Common myeloid progenitor, CD34-positive (primary cell): ENCODE measurements at places on chromosomes 2 and 18.
A peak's percentile ranks its signal among the peaks of the same experiment; 100 is the strongest.

GRCh38 chr18:5144629-5145028 lies 52.4 kb downstream of the AKAIN1 start:
- no peak for DNase-seq

DNA sequence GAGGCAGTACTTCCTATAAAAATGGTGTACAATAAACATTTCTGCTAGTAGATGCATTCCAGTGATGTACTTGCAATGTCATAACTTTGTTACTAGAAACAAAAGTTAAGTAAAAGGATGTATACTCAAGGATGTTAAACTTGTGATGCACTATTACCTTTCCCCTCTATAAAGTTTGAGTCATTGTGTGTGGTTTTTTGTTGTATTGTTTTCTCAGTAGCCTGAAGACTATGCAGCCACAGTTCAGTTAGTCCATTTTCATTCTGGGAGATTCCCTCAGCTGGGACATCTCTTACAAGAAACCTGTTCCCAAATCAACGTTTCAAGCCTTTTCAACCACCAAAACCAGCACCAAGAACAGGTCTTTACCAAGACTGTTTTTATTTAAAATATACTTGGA lies 5.6 kb downstream of the ATP5MC3 start:
- DNase-seq = no peak

- no peak for DNase-seq
Observed at GRCh38 chr2:23385748-23386338, 864 bp downstream of the KLHL29 start.

- DNase-seq = no peak
Observed at GRCh38 chr2:161606327-161606726, 17.9 kb upstream of the SLC4A10 start.

DNA sequence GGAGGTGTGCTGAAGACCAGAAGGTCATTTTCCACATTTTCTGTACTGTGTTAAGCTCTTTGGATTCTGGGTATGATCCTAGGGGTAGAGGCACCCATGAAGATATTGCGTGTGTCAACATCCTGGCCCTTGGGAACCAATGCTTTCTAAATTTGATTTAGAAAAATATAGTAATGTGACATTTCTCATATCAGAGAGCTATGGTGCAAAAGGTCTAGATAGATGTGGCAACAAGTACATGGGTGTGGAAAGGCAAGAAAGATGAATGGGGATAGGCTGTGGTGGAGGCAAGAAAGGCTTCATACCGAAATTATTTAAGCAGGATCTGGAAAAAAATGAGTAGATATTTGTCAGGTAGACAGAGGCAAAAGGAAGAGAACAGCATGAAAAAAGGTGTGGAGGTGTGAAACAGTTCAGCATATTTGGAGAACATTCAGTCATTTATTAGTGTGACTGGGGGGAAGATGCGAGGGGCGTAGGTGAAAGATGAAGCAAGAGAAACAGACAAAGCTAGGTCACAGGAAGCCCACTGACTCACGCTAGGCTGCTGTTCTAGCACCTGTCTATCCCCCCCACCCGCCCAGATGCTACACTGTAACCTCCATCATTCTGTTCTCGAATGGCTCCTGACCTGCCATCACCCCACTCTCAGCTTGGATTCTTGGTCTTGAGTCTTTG lies 11.7 kb downstream of the DOK1 start:
- DNase-seq = no peak

GRCh38 chr2:174436351-174436750 lies 40.8 kb downstream of the SCRN3 start:
- no peak for DNase-seq

- no peak for DNase-seq
Observed at GRCh38 chr18:27602092-27602491, 417.0 kb upstream of the CHST9 start.

DNA sequence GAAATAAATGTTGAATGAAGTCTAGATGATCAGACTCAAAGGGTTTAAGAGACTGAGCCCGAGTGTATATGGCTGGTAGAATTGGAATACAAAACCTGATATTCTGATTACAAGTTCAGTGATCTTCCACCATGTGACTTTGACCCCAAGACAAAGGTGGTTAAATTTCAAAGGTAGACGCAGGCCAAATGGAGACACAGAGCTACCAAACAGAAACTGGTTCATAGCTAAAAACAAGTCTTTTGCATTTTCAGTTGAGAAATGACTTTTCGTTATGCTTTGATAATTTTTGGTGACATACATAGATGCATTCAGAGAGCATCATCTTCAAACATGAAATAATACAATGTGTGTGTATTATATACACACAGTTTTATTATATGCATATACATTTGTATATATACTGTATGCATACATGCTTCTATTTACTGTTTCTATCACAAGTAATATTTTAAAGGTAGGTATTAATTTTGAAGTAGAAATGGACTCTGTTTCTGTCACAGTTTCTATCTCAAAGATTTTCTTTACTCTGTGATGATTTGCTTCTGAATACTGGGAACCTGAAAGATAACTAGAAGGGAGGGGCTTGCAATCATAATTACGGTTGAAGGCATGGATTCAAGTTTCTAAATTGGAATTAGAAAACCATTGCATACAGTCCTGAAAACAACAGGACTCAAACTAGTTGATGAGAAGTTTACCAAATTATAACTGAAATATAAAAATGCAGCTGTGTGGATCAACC lies 142.3 kb downstream of the ABCA12 start:
- no peak for DNase-seq

DNA sequence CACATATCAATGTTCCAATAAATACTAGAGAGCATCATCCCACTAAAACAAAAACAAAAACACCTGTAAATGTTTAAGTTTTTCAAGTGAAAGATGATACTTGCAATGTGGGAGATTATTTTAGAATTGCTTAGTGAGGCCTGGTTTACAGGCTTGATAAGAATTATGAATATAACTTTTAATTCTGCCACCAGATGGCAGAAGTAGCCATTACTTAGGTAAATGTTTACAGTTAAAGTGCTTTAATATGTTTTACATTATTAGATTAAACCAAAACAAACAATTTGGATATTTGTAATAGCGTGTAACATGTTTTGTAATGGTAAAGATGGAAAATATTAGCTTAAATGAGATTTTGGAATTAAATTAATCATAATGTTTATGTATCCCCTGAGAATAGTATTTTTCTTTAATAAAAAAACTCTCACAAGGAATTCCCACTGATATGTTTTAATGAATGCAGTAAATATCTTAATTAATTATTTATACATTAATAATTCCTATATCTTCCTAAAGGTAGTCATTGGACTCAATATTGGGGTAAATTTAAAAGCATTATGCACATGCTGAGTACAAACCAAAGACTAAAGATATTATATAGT lies 522.0 kb downstream of the SPAG16 start:
- peak; percentile 22 for DNase-seq

DNA sequence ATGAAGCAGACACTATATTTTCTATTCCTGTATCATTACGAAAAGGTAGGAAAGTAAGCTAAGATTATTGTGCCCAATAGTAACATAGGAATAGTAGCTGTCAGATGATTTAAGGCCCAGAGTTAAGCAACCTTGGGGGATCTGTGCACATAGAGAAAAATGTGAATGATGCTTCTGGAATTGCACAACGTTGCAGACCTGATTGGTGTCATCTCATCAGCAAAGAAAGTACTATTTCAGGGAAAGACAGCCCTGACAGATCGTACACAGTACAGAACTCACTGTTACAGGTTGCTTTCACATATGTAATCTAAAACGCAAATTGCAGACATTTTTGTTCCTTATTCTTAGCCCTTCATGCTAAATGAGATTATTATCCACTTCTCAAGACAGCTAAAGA lies 535.9 kb downstream of the TRIB2 start:
- no peak for DNase-seq

GRCh38 chr18:59056706-59057492 lies 82.8 kb upstream of the SEC11C start:
- peak; percentile 79 for DNase-seq

- DNase-seq = peak; percentile 64
Observed at GRCh38 chr18:5600378-5601071, 56.7 kb upstream of the EPB41L3 start.

DNA sequence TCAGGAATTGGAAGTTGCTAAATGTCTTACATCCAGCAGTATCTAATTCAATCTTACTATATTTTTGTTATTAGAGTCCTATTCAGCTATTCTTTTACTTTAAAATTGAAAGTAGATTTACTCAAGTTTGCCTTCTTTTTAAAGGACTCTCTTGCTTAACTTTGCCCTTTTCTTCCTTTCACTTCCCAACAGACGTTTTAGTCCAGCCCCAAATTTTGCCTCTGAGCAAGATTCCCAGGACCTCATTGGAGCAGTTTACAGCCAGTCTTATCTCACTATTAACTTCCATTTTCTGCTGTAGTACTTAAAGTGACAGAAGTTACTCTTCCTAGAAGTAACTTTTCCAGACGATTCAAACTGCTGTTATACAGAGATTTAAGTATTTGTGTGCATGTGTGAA lies 1.7 kb upstream of the PRKD3 start:
- no peak for DNase-seq

- DNase-seq = no peak
Observed at GRCh38 chr2:233184669-233185068, 66.8 kb upstream of the ATG16L1 start.

DNA sequence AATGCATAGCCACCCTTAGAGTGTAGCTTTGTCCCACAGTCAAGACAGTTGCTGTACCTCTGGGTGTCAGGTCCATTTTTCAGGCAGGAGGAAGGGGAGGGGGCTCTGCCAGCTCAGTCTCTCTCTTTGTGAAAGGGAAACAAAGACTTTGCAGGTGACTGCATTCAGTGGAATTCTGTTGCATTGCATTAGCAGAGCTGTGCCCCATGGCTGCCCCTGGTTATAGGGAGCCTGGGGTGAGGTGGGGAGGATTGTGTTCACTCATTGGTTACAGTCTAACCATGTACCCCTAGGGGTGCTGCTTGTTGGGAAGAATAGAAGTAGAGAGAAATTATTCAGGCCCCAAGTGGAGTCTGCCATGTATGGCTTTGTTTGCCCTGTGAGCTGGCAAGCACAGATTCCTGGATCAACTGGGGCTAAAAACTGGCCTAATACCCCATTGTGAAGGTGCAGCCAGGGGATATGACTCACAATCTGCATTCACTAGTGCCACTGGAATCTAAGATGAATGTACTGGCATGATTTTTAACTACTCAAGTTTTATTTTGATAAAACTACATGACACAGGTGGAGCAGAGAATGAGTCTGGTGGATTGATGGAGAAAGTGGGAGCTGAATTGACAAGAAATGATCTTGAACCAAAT lies 118.4 kb downstream of the SH3BP4 start:
- DNase-seq = no peak

- no peak for DNase-seq
Observed at GRCh38 chr2:149765636-149766035, 178.1 kb upstream of the MMADHC start.

DNA sequence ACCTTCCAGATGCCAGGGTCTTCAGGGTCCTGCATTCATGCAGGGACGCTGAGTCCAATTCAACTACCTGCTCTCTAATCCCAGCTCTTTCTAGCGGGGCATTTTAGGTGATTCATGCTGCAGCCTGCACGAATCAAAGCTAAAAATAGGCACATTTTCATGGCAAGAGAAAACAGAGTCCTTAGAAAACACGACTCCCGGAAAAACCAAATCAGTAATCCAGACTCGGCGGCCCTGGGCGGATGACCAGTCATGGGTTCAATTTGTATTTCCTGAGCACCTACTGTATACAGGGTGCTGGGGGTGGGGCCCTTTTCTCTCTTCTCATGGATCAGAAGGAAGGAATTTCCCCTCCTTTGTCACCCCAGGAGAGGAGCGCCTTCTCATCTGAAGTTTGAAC lies 64.4 kb downstream of the LONRF2 start:
- no peak for DNase-seq

- DNase-seq = no peak
Observed at GRCh38 chr2:236888794-236889780, 196.6 kb upstream of the COPS8 start.

DNA sequence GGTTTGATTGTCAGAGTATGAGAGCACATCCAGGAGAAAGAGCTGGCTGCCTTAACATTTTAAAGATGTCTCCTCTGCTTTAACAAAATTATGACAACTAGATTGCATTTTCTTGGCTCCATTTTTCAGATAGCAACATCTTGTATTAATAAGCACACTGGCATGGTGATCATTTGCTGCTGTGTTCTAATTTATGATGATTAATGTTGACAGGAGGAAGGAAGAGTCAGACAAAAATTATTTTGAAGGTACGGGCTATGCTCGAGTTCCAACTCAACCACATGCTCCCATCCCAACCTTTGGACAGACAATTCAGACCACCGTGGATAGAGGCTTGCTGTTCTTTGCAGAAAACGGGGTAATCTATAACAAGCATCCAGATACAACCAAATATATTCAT lies 98.2 kb upstream of the TTC39C start:
- no peak for DNase-seq

DNA sequence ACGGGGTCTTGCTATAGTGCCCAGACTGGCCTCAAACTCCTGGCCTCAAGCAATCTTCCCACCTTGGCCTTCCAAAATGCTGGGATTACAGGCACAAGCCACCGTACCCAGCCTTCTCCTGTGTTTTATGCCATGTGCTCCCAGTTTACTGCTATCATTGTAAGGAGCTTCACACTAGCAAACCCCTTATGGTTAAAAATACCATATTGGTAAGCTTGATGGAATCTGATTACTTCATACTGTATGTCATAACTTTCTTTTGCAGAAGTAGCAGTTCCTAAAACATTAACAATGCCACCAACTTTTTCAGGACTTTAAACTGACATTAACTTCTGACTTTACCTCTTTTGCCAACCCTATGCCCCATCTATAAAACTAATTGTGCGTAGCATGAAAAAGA lies 36.2 kb downstream of the HAT1 start:
- peak; percentile 22 for DNase-seq

DNA sequence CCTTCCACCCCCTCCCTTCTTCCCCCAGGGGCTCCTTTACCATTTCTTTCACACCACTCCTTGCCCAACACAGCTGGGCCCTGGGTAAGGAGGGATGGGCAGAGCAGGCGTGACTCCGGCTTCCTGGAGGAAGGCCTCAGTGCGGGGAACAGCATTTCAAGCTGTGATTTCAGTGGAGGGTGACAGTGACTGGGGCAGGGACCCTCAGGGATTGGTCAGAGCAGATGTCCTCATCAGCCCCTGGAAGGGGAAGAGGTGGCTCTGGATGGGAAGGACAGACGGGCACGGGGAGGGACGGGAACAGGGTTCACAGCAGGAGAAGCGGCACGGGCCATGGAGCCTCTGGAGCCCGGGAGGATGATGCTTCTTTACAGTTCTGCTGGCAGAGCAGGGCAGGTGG lies 130.8 kb upstream of the TWIST2 start:
- no peak for DNase-seq

DNA sequence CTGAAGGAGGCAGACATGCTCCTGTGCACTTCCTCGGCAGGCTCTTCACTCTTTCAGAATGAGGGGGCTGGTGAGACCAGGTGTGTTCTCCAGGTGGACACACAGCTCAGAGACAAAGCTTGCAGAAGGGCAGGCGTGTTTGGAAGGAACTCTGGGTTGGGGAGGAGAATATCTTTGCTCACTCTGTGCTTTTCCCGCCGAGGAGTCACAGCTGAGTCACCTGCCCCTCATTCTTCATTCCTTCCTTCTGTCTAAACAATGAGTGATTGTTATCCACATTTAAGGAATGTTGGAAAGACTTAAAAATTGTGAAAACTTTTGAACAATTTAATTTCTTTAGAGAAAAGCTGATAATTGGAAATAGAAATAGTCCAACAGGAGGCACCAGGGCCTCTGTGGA lies 126.3 kb upstream of the TPO start:
- no peak for DNase-seq

GRCh38 chr2:207165121-207166038 lies at the start of gene KLF7:
TSS of gene KLF7 (minus strand) at chr2:207165948. CDS start at chr2:207165568, 380 bp downstream.
- peak; percentile 70 for DNase-seq
